ENCODE measurements at places on chromosomes 1 and 21.

GRCh38 chr1:157517016-157517415, 35.3 kb downstream of the FCRL5 start:
- DNase-seq: no peak

GRCh38 chr21:40447016-40447415, 399.9 kb downstream of the DSCAM start:
- DNase-seq: no peak

GRCh38 chr21:45534636-45535331, 7.5 kb downstream of the SLC19A1 start:
- DNase-seq: no peak

- DNase-seq: no peak
These were observed 51.2 kb downstream of the EPHB2 start for GRCh38 chr1:22761821-22762220.

DNA sequence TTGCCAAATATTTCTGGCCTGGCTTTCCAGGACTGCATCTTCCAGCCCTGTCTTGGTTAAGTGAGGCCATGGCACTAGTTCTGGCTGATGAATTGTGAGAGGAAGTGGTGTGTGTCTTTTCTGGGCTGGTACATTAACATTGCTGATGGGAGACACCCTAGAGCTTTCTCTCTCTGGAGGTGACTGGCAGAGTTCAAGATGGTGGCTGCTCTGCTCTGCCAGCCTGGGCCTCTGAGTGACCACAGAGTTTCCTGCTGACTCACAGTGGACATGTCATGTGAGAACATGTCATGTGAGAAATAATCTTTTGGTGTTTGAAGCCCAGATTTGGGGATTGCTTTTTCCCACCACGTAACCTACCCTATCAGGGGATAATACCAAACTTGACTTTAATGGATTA, 218.0 kb upstream of the KIAA0040 start:
- no peak for DNase-seq

DNA sequence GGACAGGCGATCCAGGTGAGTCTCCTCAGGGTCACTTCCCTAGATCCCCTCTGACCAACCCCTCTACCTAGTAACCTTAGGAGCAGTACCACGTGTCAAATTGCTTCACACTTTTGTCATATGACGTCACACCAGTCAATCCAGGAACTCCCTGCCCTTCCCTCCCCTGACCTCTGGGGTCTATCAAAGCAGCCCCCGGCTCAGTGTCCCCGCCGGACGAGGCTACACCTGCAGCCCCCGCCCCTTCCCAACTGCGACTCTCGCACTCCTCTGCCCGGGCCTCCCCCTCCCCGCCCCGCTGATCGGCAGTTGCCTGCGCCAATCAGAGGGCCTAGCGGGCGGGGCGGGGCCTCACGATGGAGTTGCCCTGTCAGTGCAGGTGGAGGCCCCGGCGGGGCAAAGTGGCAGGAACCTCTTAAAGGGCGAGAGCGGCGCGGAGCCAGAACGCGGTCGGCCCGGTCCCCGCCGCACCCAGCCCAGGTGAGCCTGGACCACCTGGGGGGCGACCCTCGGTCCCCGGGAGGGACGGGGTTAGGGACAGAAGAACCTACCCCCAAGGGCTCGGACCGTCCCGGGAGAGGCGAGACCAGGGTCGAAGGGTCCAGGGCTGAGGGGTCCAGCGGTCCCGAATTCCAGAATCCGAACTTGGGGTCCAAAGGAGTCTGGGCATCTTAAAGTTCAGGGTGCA, 27.5 kb upstream of the EPB41 start:
- peak; percentile 60 for DNase-seq

DNA sequence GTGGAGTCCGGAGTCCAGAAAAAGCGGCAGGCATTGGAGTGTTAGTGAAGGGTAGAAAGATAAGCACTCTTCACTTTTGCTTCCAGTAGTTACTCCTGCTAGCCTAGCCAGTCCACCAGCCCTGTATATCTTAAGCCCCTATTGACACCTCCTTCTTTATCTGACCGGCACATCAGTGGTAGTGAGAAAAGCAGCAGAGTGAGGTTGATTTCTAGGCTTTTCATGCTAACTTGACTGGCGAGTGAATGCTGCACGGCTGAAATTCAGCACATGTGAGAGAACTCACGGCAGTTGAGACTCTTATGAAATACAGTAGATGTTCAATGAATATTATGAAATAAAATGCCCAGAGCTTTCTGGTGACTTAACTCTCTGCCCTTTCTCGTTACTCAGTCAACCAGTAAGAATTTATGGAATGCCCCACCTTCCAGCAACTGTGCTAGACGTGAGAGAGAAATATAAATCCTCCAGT, 128.2 kb downstream of the CACHD1 start:
- DNase-seq: no peak

DNA sequence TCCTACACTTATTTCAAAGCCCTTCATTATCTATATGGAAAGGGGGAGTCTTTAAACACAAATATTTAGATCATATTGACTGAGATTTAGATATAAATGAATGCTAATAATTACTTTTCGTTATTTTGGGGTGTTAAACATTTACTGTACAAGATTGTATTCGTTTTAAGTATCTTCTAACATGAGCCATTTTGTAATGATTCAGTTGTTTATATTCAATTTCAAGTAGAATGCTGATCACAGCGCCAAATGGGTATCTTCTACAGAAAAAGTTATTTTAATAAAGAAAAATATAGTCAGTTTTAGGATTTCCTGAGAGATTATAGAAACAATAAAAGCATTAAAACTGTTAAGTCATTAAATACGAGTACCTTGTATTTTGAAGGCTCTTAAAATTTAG, 104.5 kb upstream of the HNRNPU start:
- no peak for DNase-seq

DNA sequence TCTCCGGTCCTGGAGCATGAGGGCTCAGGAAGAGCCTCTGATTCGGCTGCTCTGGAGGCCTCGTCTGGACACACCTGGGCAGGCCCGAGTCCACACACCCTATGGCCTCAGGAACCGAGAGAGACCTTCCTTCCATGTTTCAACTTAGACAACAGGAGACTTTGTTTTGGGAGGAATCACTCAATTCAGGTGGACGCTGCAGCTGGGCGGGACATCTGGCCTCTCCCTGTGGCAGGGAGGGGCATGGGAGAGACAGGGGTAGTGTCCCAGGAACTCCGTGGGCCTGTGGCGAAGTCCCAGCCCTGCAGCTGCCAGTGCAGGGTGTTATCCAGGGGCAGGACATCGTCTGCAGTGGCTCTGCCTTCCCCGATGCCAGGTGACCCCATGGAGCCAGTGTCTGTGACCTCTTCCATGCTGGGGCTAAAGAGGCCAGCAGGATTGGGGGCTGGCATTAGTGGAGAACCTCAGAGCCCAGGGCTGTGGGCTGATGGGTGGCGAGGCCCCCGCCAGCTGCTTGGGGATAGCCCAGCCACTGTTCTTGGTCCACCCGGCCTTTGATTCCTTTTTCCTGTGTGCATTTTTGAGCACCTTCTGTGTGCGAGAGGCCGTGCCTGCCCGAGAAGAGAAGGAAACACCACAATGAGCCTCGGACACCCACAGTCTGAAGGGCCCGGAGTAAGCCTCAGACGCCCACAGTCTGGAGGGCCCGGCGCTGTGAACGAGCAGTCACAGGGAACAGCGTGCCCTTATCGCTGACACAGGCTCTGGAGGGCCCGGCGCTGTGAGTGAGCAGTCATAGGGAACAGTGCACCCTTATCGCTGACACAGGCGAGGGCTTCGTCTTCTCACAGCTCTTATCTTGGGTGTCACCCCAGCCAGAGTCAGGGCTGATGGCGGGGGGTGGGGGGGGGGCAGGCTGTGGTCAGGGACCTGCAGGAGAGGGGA, 6.2 kb downstream of the COL18A1 start:
- DNase-seq: no peak

DNA sequence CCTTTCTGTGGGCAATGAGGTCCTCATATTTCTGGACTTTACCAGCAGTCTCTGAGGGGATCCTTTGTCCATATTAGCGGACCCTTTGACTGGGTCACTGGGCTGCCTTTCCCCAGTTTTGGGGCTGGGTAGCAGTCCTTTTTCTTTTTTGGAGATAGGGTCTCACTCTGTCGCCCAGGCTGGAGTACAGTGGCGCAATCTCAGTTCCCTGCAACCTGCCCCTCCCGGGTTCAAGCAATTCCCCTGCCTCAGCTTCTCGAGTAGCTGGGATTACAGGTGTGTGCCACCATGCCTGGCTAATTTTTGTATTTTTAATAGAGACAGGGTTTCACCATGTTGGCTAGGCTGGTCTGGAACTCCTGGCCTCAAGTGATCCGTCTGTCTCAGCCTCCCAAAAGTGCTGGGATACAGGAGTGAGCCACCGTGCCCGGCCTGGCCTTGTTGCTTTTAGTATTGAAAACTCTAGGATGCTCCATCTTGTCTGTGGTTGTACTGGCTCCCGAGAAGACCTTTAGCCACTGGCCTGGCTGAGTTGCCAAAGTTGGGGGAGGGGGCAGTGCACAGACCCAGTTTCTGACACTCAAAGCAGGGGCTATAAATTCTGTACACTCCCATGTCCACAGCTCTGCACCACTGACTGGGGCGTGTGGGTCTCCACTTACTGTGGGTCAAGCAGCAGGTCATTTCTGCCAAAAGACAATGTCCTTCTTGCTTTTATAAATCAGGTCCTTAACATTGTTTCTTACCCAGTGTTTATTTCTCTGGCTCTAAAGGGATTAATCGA, 33.1 kb downstream of the MAN1C1 start:
- no peak for DNase-seq

DNA sequence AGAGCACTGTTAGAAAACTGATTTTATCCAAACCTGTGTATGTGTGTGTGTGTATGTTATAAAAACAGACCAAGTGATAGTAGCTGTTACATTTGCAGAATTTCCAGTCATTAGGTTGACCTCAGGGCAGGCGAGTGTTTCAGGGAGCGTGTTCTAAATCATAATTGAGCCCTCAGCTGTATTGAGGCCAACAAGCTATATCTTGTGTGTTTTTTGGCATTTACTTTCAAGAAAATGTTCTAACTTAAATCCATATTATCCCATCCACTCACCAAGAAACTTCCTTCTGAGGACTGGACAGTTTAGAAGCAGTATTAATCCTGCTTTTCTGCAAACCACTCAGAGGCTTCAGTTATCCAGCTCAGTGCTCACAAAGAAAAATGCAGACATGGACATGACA, 12.0 kb downstream of the DDAH1 start:
- DNase-seq: no peak

DNA sequence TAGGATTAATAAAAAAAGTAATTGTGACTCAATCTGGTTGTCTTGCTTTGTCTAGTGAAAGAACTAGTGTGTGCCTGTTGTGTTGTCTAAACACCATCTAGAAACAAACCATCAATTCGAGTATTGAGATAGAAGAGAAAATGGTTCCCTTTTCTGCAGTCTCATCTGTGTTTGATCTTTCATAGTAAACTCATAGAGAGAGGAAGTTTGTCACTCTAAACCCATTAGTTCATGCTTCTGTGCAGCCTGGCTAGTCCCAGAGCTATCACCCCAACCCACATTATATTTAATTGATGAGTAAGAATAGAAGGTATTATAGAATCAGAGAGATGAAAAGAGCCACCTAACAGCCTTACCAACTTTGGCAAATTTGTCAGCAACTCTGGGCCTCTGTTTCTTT, 99.5 kb downstream of the TGFB2 start:
- no peak for DNase-seq

DNA sequence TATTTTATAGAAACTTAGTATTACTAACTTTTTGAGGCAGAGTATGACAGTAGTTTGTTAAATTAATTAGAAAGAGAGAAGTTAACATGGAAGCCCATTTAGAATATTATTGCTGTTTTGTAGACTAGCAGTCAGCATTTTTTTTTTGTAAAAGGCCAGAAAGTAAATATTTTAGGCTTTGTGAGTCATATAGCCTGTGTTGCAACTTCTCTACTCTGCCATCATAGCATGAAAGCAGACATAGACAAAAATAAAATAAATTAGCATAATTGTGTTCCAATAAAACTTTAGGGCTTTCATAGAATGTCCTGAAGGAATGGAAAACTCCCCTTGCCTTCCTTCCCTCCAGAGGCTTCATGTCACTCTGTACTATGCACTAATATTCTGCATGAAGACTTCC, 12.3 kb upstream of the RGS4 start:
- DNase-seq: no peak

GRCh38 chr1:200139661-200140250, 112.2 kb downstream of the NR5A2 start:
- no peak for DNase-seq

GRCh38 chr1:86703696-86704457, 499 bp upstream of the SH3GLB1 start:
- DNase-seq: peak; percentile 20

- DNase-seq: no peak
These were observed 325.0 kb upstream of the PLXNA2 start for GRCh38 chr1:208569181-208569580.

- no peak for DNase-seq
These were observed 65.4 kb downstream of the RUNX1 start for GRCh38 chr21:34983680-34984086.

- DNase-seq: no peak
These were observed 971 bp upstream of the RNF2 start for GRCh38 chr1:185044387-185044786.

- no peak for DNase-seq
These were observed 6.5 kb upstream of the SEMA4A start for GRCh38 chr1:156146769-156147405.

DNA sequence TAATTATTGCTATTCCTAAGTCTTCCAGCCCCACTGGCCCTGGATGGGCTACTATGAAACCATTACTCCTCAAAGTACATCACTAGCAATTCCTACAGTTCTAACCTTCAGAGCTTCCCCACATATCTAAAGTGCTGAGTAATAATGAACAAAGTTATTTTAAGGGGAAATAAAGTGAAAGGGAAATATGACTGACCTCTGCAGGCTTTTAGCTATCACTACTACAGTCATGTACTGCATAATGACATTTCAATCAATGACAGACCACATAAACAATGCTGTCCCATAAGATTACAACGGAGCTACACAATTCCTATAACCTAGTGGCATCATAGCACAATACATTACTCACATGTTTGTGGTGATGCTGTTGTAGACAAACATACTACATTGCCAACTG, 32.5 kb upstream of the ASPM start:
- DNase-seq: no peak

- no peak for DNase-seq
These were observed 28.3 kb upstream of the LY9 start for GRCh38 chr1:160767395-160768294.

GRCh38 chr1:58884706-58885661, 101.1 kb upstream of the JUN start:
- DNase-seq: no peak

- DNase-seq: peak; percentile 58
These were observed 117.2 kb downstream of the PCP4 start for GRCh38 chr21:39984286-39984991.

DNA sequence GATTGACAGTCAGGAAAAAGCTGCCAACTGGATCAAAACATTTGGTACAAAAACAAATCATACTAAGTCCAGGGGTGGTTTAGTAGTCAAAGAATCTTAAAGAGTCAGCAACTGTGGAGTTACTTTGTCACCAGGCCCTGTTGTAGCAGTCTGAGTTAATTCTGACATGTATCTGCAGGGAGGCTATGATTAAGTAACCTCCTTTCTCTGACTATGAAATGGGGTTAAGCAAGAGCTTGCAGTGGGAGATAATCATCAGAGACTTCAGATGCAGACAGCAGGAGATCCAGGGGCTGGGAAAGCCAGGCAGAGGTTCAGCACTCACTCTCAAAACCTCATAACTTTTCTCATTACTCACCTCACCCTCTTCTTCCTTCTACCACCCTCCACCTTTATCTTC, 99.2 kb upstream of the BTG3 start:
- DNase-seq: no peak
